ENCODE measurements at places on chromosomes 1 and 21.
A peak's percentile ranks its signal among the peaks of the same experiment; 100 is the strongest.

DNA sequence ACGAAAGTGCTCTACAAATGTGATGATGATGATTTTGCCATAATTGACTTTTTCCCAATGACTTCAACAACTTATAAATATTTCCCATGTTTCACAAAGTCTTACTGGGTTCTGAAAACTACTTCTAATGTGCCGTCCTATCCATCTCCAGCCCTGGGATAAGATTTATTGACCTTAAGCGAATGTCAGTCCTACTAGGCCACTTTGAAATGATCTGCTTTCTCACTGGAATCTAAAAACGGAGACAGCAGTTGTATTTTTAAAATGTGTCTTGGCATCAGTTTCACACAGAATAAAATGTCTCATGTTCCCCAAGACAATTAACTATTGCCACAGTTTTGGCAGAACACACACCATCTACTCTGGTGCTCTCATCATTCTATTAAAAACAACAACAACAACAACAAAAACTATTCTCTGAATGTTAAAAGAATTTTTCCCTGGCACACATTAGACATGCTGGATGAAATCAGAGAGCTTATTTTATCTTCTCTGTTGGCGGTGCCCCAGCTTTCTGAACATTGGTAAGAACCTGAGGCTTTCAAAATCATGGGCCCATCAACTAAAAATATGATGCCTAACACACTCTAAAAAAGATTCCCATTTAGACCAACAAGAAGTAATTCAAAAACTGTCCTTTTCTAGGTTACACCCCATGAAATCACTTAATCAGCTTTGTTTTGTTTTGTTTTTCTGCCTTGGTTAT, 23.1 kb upstream of the DNASE2B start:
- DNase-seq, result no peak

DNA sequence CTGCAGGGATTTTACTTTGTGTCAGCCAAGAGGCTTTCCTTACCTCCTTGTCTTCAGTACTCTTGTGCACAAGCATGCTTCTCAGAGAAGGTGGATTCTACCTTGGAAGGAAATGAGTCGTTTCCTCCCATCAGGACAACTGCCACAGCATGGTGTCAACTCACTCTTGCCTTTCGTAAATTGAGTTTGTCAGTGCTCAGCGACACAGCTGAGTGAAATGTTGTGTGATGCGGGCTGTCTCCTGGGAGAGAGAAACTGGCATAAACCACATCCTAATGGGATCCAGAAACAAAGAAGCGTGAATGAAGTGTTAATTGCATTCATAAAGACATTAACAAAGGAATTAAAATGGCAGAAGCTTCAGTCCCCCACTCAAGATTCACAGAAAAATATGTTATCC, 51.5 kb upstream of the SLC22A15 start:
- DNase-seq, result no peak

- no peak for DNase-seq
Observed at GRCh38 chr1:9271861-9272595, 20.7 kb upstream of the SPSB1 start.

- DNase-seq, result no peak
Observed at GRCh38 chr1:51073456-51073855, 28.6 kb upstream of the C1orf185 start.

- DNase-seq, result no peak
Observed at GRCh38 chr1:218616681-218617080, 271.5 kb downstream of the TGFB2 start.

DNA sequence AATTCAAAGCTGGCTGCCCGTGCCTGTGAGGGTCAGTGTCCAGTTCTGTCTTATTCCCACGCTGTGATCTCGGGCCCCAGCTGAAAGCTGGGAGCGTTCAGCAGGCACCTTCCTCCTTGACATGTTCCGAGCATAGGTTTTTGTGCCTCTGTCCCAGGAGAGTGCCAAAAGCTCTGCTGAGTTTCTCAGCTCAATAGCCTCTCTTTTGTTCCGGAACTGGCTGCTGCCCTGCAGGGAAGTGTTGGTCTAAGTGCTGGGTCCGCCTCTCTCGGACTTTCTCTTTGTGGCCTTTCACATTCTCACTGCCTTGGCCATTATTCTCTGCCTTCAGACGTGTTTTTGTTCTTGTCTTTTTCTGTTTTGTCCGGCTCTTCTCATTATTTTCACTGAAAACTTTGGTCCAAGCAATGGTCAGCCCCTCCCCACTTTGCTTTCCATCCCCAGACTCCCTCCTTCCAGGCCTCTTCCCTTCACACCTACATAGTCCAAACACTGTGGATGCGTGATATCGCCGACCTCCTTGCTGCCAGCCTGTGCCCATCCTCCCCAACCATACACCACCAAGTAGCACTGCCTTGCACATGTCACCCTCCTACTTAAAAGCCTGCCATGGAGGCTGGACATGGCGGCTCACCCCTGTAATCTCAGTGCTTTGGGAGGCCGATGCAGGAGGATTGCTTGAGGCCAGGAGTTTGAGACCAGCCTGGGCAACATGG, 233.8 kb downstream of the RHOU start:
- DNase-seq, result no peak

- DNase-seq, result no peak
Observed at GRCh38 chr1:109475261-109475660, 8.4 kb upstream of the ATXN7L2 start.

- DNase-seq, result no peak
Observed at GRCh38 chr1:203509135-203509534, 15.2 kb downstream of the OPTC start.

DNA sequence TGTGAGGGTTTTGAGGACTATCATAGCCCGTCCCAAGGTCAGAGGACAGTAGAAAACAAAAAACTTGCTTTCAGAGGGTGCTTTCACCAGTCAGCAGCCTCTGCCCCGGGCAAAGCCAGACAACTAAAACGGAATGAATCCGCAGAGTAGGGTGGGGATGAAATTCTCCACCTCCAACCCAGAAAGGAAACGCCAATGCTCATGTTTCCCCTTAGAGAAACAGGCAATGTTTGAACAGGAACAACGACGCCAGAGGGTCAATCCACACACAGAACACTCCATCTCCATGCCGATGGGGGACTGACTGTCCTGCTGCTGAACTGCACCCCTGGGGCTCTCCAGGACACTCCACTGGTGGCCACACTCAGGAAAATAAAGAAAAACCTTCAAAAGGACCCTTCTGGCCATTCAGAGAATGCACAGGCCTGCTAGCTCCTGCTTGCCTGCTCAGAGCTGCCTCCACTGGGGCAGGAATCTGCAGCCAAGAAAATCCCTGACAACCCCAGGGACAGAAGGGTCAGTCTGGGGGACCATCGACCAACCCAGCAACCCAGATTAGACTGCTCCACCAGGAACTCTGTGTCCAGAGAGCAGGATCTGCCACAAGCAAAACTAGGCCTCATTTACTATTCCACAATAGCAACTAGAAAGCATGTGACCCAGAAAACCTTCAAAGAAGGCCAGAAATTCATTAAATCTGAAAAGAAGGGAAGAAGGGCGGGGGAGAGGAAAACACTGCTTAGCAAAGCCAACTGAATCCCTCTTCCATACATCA, 116.0 kb downstream of the TOMM20 start:
- DNase-seq, result no peak

GRCh38 chr1:207876131-207876530, 34.8 kb downstream of the CD34 start:
- no peak for DNase-seq

GRCh38 chr21:14454016-14455009, 71.4 kb upstream of the HSPA13 start:
- peak; percentile 23 for DNase-seq

- no peak for DNase-seq
Observed at GRCh38 chr1:174000371-174000770, 21.8 kb downstream of the RC3H1 start.

DNA sequence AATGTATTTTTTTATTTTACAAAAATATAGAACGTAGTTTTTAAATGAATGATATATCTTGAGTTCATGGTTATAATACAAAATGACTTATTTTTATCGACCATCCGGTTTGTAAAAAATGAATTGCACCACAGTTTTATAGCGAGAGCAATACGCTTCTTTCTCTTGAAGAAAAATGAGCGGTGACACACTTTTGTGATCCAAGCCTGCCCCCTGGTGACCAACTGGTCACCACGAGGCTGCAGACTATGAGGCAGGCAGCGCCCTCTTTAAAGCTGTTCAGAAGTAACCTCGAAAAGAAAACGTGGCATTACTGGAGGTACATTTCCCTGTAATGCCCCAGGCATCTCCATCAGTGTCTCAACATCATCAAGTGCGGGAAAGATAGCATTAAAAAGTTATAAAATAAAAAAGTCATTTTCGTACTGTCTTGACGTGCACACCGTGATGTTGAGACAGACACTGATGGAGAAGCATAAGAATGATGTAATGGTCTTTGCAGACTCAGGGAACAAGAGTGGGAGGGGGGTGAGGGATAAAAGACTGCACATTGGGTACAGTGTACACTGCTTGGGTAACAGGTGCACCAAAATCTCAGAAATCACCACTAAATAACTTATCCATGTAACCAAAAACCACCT, 734.2 kb upstream of the ADAMTS5 start:
- peak; percentile 70 for DNase-seq

GRCh38 chr1:112307930-112308591, 88.0 kb upstream of the CTTNBP2NL start:
- no peak for DNase-seq

DNA sequence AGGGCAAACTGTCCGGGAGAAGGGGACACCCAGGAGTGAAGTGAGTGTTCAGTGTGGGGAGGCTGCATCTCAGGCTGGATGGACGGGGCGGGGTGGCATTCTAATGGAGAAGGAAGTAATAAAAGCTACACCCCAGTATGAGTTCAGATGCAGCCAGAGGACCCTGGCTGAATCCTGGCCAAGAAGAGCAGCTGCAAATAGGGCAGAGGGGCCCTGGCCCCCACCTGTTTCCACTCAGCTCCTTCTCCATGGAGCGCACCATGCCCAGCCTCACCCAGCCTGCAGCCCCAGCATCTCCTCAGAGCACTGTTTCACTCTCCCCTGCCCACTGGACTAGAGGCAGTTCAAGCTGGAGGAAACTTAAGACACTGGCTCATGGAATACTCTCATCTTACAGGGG, 46.4 kb downstream of the KCND3 start:
- no peak for DNase-seq

GRCh38 chr1:167542109-167543032, 11.2 kb downstream of the CREG1 start:
- DNase-seq, result no peak

DNA sequence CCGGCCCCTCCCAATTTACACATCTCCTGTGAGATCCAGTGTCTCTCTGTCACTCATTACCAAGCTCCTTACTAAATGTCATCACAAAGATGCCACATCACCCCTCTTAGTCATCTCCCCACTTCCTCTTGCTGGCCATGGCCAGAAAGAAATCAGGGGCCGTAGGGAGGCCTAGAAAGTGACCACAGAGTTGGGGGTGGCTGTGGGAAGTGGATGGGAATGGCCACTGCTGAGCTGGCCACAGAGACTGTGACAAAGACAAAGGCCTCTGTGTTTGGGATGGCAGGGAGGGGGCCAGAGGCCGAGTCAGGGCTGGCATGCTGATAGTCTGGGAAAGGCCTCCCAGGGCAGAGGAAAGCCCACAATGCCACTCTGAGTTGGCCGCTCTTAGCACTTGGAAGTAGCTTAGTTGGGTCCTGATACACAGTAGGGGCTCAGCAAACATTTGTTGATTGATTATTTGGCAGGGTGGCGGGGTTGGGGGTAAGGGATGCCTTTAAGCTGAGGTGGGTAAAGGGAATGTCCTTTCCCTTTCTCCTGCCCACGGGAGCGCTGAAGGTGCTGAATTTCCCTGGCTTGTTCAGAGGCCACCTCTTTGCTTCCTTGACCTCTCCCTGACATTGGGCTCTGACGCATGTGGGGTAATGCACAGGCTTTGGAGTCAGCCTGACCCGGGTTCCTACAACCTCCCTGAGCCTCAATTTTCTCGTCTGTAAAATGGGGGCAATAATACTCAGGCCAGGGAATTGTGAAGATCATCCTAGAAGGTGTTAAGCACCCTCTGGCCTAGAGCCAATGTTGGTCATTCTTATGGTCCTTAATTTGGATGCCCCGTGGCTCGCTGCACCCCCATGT, 13.2 kb downstream of the NAV1 start:
- DNase-seq, result no peak

DNA sequence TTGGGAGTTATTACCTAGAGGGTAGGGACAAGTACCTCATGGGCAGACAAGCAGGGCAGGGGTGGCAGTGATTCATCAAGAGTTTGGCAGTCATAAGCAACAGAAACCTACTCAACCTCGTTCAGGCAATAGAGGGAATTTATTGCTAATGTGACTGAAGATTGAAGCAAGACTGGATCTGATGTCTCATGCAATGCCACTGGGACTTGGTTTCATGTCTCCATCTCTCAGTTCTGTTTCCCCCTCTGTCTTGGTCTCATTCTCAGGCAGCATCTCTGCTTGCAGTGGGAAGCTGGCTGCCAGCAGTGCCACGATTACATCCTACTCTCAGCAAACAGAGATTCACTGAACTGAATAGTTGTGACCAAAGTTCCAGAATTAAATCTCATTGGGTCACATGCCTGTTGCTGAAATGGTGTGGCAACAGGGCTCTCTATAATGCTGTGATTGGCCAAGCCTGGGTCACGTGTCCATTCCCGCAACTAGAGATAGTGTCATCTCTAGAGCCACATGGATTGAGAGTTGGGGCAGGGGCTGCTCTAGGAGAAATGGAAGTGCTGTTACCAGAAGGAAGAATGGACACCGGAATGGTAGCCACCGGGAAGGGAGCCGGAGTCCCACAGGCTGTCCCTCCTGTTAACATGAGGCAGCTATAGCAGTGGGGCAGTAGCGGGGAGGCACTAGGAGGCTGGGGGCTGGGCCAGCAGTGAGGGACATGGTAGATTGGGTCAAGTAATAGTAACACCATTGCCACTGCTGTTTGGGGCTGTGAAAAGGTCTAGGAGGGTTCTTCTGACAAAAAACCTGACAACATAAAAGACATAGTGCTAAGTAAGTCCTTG, 3.9 kb upstream of the CDC42 start:
- peak; percentile 68 for DNase-seq

GRCh38 chr1:39995973-39996393, 41.0 kb downstream of the MFSD2A start:
- no peak for DNase-seq

DNA sequence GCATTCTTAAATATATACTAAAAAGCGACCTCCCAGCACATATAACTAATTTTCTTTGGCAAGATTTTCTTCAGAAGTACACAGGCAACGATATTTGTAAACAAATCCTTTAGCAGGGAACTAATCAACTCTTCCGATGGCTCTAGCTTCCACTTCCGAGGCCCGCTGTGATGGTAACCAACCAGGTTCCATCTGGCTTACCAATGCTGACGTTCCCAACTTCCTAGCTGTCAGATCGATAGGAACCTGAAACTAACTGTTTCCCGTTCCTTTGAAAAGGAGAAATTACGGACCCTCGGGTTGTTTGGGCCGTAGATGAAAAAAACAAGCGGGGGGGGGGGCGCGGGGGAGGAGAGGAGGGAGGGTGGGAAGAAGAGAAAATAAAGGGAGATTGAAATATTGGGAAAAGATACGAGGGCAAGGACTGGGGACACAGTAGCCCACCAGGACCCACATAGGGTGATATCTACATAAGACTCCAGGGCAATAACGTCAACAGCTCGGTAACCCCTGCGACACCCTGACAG, 513 bp downstream of the GTF2B start:
- peak; percentile 51 for DNase-seq
